ENCODE measurements at places on chromosomes 1 and 21.

DNA sequence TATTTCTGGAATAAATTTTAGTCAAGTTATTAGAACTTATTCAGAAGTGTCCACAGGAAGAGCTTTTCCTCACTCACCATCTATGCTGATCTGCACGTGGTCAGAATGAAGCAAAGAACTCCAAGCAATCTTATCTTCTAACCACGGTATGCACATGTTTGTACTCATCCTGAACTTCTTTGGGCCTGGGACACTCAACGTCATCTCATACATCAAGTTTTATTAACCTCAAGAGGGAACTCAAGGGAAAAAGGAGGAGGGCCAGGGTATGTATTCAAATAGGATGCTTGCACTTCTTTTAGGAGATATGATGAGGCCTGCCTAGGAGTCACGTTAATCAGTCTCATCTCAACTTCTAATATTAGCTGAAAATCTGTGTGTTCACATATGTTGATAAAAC lies 142.5 kb downstream of the C1orf94 start:
- no peak for DNase-seq

- DNase-seq: no peak
Observed at GRCh38 chr1:95504321-95504720, 270.3 kb downstream of the RWDD3 start.

GRCh38 chr1:230507236-230507635 lies 81.1 kb upstream of the PGBD5 start:
- no peak for DNase-seq

- no peak for DNase-seq
Observed at GRCh38 chr1:24540051-24540905, 15.6 kb upstream of the NCMAP start.
